NCI-H1048 (cell line): ENCODE measurements at places on chromosomes 12 and 14.
A peak's percentile ranks its signal among the peaks of the same experiment; 100 is the strongest.

GRCh38 chr12:121184425-121184824, 25.5 kb upstream of the P2RX4 start:
- DNase-seq, result no peak

- DNase-seq, result no peak
Observed at GRCh38 chr14:51630987-51631386, 20.7 kb upstream of the FRMD6 start.

DNA sequence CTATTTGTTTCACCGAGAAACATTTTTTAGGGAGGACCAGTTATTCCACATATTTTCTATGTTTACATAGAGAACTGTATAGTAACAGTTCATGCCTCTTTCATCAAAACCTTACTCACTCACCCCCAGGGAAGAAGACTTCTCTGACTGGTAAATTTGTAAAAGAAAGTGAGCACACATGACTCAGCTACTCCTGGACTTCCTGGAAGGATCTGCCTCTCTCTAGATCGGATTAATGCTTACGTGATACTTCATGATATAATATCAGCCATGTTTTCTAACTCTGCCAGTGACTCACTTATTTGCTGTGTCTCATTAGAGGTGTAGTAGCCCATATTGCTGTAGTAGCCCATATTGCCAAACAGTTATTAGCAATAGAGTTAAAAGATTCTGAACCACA, 494.3 kb upstream of the ATXN7L3B start:
- no peak for DNase-seq

DNA sequence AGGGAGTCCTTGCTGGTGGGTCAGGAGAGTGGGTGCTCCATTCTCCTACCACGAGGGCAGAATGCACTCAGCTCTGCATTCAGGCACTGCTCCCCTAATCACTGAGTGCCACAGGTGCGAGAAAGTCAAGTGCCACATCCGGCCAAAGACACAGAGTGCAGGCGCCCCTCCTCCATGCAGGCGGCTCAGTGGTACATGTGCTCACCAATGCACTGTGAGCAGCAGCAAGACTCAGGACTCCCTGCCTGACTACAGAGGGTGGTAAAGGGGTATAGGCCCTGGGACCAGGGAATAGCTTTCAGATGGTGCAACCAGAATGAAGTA, 32.9 kb downstream of the ZFYVE21 start:
- no peak for DNase-seq

DNA sequence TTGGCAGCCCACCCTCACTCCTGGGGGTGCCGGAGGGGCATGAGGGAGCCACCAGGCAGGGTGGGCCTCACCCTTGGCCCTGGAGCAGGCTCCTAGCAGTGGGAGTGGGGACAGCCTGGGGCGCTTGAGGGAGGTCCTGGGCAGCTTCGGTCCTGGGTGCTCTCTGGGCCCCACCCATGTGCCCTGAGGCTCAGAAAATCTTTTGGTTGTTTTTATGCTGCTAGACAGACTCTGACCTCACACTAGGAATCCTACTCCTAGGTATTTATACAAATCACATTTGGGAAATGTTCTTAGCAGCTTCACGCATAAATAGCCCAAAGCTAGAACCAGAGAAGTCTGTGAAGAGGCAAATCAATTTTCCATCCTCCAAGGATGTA, 10.9 kb upstream of the ULK1 start:
- DNase-seq, result no peak

DNA sequence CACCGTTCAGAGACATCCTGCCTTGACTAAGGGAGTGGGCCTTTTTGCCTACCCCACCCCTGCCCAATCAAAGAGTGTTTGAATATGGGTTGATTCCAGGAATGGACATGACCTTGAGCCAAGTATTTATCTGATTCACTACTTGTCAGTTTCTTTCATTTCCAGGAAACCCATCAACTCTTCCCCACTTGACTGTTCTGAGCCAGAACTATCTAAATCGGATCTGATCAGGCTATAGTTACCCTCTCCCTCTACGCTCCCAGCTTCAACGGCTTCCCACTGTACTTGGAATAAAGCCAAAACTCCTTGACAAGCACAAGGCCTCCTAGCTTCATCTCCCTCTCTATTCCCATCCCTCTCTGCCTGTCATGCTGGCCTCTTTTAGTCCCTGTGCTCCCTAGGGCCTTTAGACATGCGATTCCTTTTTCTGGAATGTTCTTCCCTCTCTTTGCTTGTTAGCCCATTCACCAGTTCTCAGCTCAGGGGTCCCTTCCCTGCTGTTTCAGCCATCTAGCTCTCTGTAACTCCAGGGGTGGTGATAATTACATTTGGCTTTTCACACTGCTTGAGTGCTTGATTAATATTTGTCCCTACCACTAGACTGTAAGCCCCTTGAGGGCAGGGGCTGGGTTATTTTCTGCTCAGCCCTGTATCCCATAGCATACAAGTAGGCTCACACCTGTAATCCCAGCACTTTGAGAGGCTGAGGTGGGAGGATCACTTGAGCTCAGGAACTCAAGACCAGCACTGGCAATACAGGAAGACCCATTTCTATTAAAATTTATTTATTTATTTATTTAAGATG, 5.5 kb upstream of the ITPK1 start:
- DNase-seq, result no peak

DNA sequence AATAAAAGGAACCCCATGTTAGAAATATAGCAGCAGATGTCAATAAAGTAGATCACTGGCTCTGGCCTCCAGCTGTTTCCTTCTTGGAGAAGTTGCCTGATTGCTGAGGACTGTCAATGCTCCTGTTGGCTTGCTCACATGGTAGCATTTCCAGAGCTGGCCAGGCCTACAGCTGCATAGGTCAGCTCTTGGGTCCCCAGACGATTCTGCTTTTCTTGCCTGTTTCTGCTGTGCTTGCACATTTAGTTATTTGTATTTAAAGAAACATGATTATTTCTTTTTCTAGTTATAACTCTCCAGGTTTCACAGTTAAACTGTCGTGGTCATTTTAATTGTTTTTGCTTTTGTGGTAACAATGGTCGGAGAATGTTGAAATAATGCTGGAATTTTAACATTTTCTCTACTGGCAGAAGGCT, 7.2 kb downstream of the NAV3 start:
- no peak for DNase-seq

DNA sequence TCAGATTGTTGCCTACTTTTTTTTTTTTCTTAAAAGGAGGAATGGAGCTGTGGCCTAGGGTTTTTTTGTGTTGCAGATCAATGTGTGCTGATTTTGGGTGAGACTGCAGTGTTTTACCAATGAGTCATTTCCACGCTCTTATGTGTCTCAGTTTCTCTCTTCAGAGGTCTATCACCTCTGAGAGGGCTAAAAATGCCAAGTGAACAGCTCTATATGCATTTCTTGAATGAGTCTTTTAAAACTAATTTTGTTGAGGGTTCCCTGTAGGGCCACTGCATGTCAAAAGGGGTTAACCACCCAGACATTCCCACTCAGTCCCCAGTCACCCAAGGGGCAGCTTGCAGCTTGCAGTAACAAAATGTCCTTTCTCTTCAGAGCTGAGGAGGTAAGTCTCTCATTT, 24.3 kb upstream of the GLIPR1L2 start:
- no peak for DNase-seq

- no peak for DNase-seq
Observed at GRCh38 chr14:22448905-22449599, 140.0 kb downstream of the DAD1 start.

GRCh38 chr12:103676893-103677292, 89.8 kb downstream of the STAB2 start:
- DNase-seq, result no peak

GRCh38 chr14:39029789-39030188, 73.2 kb downstream of the SEC23A start:
- DNase-seq, result no peak

- DNase-seq, result no peak
Observed at GRCh38 chr12:115650026-115650425, 627.5 kb downstream of the MED13L start.

DNA sequence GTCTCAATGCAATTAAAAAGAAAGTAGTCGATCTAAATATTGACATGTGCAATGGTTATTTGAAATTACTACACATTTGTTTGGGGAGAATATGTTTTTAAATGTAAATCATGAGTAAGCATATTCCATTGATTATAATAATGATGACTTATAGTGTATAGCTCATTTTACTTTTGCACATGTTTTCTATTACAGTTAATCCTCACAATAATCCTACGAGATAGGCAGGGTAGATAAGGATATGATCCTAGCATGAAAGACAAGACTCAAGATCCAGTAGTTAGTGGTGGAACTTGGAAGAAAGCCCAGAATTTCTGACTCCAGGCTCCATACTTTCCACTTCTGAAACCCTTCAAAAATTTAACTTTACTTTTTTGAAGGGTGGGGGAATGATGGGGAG, 94.0 kb downstream of the NAV3 start:
- DNase-seq, result peak; percentile 14

DNA sequence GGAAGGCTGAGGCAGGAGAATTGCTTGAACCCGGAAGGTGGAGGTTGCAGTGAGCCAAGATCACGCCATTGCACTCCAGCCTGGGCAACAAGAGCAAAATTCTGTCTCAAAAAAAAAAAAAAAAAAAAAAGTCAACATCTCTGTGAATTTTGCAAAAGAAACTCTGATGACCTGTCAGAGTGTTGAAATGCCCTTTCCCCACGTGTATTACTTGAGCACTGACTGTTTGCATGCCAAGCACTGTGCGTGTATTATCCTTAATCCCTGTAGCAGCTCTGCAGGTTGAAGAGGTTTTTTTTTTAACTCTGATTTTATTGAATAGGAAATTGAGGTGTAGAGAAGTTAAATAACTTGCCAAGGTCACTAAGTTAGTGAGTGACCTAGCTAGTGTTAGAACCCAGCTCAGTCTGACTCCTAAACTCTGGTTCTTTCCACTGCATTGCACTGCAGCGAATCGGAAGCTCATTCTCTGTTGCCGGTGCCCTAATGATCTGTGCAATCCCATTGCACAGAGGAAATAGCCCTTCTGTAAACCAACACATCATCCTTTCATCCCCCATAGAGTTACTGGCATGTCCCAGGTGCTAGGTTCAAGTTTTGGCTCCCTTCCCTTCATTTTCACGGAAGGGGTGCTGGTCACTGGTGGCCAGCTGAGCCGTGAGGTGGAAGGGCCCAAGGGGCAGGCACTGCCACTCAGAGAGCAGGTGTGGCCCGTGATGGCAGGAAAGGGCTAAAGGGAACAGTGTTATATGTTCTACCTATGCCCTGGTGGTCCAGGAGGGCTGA, 122.3 kb downstream of the EML1 start:
- no peak for DNase-seq

- no peak for DNase-seq
Observed at GRCh38 chr12:73352826-73353225, 1080.7 kb downstream of the TRHDE start.

DNA sequence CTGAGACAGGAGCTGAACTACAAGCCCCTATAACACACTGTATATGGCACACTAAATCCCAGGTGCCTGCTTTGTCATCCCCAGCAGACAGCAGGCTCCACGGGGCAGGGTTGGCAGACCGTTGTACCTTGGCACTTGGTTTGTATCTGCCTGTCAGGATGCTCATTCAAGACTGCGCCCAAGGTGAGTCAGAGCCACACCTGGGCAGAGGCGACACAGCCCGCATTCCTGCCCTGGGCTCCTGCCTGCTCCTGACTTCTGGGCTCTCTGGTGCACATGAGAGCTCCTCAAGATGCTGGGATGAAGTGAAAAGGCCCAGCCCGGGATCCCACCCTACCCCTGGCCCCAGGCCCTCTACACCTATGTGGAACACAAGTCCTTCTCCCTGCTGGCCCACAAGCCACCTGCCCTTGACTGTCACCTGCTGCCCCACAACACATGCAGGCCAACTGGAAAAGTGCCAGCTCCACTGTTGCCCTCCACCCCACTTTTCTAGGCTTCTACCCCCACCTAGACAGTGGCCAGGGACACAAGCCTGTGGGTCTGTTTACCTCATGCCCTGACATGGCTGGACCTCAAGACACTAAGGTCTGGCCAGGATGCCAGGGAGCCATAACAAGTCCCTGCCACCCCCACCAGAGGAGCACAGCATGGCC, 30.8 kb upstream of the PNMA1 start:
- DNase-seq, result no peak

DNA sequence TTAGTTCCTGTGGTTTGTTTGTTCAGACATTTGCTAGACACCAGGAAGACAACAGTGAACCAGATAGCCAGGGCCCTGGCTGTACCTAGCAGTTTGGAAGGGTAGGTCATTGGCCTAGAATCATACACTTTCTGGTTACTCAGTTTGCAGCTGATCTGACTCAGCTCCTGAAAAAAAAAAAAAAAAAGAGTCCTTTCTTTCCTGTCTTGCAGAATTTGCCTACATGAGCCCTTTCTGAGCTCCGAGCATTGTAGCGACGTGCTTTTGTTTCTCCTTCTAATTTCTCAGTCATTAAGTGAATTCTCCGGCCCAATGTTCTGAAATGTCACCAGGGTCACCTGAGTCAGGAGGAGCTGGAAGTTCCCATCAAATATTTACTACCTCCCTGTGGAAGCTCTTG, 2.4 kb downstream of the CABP1 start:
- no peak for DNase-seq
